Motor neuron (in vitro differentiated cells): ENCODE measurements at places on chromosomes 12 and 14. TPM values are rescaled to one million over a fixed set of nuclear protein-coding genes. Genes with fewer than 3 reads are reported as not detected.

DNA sequence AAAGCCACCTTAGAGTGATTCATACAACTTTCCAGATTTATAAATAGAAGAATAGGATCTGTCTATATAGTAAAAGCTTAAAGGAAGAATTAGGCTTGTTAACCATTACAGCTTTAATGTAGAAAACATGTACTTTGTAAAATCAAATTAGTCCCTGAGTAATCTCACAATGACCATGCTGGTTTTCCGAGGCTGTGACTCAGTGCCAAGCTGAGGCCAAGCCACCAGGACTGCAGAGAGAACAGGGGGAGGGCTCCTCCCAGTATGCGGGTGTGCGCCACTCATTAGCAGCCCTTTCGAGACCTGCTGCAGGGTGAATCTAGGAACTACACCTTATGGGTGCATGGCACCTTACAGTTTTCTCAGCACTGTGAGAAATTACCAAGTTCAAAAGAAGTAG lies 167.0 kb downstream of the EFCAB11 start:
- no peak for ATAC-seq

DNA sequence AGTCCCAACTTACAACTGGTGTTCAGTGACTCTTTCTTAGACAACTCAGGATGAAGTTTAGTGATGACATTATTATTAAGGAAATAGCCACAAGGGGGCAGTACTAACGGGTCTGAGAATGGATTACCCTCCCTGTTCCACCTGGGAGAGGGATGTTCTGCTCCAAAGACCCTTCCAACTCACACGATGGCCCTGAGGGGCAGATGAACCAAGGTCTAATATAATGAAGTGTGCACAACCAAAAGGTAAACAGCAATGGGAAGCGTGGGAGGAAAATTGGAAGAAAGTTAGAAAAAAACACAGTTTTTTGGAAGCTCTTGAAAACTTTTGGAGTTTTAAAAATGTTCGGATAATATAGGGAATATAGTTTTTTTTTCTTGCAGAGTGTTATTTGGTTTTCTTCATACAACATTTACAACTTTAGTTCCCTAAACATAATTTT lies 24.0 kb downstream of the FGF6 start:
- ATAC-seq, result no peak

DNA sequence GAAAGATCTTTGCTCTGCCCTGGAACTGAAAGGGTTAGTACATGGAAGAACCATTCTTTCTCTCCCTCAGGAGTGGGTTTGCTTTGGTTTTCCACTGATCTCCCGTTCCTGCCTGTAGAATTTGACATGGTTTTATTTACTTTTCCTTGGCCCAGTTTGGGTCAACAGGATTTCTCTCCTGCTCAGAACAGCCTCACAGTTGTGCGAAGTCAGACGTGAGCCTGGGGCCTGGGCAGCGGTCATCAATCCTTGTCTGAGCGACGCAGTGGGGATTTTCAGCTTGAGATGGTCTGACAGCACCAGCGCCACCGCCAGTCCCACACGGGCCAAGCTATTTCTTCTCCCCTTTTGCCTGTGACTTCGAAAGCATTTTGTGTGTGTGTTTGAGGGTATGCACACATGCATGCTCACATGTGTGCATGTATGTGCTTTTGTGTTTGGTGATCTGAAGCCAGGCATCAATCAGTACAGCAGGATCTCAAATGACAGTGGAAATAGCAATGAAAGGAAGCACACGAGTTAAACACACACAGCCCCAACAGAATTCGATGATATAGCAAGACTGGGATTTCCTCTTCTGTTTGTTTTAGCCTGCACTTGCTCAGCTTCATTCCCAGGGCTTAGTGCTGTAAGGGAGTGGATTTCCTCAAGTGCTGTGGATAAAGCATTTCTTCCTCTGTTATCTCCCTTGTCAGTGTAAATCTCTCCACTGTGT lies 58.3 kb downstream of the SMOC1 start:
- ATAC-seq, result peak; percentile 71

- peak; percentile 4 for ATAC-seq
Measured at GRCh38 chr12:131828671-131829355, 620 bp downstream of the MMP17 start.

DNA sequence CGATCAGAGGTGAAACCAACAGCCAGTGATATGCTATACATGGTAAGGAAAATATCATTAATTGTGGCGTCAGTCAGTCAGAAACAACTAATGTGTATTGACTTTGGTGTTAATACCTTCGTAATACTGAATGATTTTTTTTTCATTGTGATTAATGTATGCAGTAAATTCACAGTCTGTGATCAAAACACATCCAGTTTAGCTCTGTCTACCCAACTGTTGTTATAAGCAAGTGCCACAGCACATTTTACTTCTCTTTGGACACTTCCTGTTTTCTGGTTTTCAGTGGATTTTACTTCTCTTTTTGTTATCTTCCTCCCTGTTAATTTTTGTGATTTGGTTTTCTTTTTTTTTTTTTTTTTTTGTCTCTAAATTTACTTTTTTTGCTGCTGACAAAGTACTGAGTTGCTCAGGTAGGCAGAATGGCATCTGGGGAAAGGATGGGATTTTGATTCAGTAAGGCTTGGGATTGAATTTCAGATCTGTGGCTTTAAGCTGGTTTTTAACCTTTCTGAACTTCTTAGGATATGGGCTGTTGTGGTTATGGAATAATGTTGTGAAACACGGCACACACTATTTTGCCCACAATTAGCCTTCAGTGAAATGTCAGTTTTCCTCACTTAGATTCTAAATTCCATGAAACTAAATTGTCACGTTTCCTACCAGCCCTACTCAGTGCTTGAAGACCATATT lies 604 bp downstream of the GLIPR1 start:
- peak; percentile 16 for ATAC-seq

- no peak for ATAC-seq
Measured at GRCh38 chr12:76738824-76739579, 24.9 kb upstream of the ZDHHC17 start.

- ATAC-seq, result no peak
Measured at GRCh38 chr14:71675126-71675899, 256.9 kb upstream of the RGS6 start.

DNA sequence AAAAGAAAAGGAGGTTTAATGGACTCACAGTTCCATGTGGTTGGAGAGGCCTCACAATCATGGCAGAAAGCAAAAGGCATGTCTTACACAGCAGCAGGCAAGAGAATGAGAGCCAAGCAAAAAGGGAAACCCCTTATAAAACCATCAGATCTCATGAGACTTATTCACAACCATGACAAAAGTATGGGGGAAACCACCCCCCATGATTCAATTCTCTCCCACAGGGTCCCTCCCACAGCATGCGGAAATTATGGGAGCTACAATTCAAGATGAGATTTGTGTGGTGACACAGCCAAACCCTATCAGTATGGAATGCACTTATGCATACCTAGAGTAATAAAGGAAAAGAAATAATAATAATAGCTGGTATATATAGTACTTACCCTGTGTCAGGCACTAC lies 4.5 kb upstream of the GLIPR1 start:
- no peak for ATAC-seq

DNA sequence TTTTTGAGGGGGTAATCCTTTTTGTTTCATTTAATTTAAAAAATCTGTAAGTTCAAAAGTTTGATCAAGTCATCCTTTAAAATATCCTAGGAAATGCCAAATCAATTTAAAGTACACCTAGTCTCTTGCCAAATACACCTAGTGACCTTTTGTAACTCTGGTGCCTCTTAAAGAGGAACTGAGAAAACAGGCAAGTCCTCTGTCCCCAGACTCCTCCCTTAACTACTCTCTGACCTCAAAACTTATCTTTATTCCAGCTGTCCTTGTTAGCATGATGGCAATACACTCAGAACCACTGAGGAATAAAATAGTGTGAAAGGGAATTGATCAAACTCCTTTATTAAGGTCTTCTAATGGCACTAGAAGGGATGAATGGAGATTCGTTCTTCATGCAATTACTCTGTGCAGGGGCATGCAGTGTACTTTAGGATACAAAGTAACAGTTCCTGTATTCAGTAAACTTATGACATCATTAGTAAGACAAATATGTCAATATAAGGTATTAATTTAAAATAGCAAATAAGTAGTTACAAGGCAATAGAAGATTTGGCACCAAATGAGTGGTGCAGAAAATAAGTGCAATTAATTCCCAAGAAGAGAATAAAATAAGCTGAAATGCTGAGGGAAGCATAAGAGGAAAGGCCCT lies 3.3 kb downstream of the FAR2 start:
- ATAC-seq, result no peak

DNA sequence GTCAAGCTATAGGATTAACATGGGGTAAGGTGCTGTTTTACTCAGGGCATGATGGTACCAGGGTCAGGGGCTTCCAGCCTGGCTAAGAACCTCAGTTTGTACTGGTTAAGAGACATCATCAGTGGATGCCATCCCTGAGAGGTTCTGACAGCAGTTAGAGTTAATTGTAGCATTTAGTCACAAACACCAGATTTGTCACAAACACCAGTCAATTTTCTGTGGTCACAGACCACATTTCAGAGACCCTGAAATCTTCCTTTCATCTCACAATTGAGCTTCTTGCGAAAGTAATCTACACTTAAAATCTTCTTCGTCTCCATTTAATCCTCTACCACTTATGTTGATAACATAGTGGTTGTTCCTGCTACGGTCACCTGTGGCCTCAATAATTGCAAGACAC lies 143.0 kb upstream of the EGLN3 start:
- no peak for ATAC-seq

GRCh38 chr14:104707608-104708595 lies 16.1 kb upstream of the ADSS1 start:
- peak; percentile 31 for ATAC-seq

GRCh38 chr14:72553161-72553560 lies 340.7 kb downstream of the DPF3 start:
- ATAC-seq, result no peak

GRCh38 chr12:25458047-25458552 lies 95.0 kb downstream of the LMNTD1 start:
- ATAC-seq, result peak; percentile 98

DNA sequence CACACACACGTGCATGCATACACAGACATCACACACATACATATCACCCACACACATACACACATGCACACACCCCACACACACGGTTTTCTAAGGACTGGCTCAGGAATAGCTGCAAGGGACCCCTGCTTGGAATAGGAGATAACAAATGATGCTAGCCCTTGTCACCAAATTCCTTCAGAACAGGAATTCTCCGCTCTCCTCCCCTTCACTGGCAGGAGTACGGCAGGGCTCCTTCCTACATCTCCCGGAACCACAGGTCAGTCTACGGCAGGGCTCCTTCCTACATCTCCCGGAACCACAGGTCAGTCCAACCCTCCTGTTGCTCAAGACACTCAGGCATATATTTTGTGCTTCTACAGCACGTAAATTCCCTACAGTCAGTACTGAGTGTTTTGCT lies 23.9 kb downstream of the PHLDA1 start:
- no peak for ATAC-seq

- no peak for ATAC-seq
Measured at GRCh38 chr14:93531644-93532043, 100.9 kb downstream of the UNC79 start.

DNA sequence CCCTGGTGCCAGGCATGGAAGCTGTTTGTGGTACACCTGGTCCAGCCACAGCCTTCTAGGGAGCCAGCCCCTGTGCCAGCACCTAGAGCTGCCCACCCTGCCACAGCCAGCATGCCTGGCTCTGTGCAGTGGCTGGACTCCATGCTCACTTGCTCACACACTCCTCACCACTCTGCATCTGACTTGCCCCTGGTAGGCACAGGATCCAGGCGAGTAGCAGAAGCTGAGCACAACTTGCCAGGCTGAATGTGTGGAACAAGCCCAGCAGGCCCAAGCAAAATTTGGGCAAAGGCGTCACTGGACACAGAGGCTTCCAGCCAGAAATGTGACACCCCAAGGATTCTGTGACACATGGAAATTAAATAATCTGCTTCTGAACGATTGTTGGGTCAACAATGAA lies 106.7 kb downstream of the MYF5 start:
- ATAC-seq, result no peak

DNA sequence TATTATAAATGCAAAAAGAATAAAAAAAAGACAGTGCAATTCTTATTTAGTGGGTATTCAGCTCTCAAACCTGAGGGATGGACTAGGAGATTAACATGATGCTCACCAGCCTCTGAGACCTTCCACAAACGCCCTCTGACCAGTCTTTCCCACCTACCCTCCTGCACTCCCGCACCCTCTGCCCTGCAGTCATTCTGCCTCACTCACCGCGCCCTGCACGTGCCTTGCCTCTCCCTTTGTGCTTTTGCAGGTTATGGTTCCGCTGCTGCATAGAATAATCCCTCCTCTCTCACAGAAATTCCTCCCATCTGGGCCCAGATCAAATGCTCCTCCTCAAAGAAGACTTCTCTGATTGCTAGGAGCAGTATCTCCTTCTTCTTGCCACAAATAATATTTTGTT lies 28.5 kb upstream of the TMCC3 start:
- ATAC-seq, result no peak

DNA sequence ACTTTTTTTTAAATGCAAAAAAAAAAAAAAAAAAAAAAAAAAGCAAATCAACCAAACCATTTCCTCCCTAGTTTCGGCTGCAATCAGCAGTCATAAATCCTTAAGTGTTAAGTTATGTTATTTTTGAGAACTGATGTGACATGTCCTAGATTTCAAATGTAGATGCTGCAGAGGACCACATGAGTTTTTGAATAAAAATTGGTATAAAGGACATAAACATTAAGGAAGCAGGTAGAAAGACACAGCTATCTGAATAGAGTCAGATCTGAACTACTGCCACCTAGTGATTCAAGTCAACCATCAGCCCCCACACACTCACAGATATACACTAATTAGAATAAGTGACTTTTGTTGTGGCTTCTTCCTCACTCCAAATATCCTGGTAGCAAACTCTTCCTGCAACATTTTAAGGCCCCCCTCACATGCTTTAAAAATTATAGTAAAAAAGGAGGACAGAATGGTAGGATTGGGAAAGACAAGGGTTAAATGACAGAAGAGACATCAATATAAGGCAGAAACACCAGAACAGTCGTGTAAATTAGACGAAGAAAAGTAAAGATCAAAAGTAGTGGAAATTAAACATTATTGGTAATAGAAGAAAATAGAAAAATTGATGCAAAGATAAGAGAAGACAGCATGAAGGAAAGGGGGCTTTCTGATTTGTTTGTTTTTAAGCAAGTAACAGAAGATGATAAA lies 394.5 kb upstream of the ATP2B1 start:
- ATAC-seq, result no peak

DNA sequence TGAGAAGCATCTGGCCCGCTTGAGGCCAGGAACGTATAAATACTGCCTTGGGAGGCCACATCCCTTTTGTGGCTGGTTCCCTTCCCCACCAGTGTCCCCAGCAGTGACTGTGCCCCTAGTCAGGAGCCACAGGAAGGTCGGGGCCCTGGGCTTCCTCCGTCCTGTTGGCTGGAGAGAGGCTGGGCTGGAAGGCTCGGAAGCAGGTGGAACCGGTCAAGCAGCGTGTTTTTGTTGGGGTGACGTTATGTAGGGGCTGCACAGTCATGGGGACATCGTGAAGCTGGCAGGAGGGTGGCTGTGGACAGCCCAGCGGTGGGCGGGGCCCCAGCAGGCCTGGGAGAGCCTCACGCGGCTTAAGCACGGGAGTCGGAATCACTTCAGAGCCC lies 10.1 kb downstream of the XRCC3 start:
- ATAC-seq, result peak; percentile 18

GRCh38 chr12:109302358-109302757 lies 6.7 kb downstream of the FOXN4 start:
- peak; percentile 50 for ATAC-seq

- ATAC-seq, result peak; percentile 73
Measured at GRCh38 chr12:93824514-93825500, 147.6 kb downstream of the CRADD start.

Gene USP44
- total RNA-seq, result 13.3 and 13.6 TPM in 2 replicates

Gene FNTB
- total RNA-seq, result 16.1 and 17.8 TPM in 2 replicates

Gene RFLNA
- total RNA-seq, result 2.4 and 3.9 TPM in 2 replicates

Gene PMCH
- total RNA-seq, result not detected in 2 replicates

Gene IRAK3
- total RNA-seq, result 79.2 and 79.8 TPM in 2 replicates

Gene ENDOU
- total RNA-seq, result 0.60 and 0.63 TPM in 2 replicates

Gene CCDC88C
- total RNA-seq, result 7.8 and 9.1 TPM in 2 replicates

Gene NEUROD4
- 0.10 and 0.11 TPM in 2 replicates for total RNA-seq

Gene INHBC
- 0.16 and 0.38 TPM in 2 replicates for total RNA-seq

Gene TROAP
- 37.9 and 43.1 TPM in 2 replicates for total RNA-seq
